GOT3 (cell line): ENCODE measurements at places on chromosomes 5 and 9.

DNA sequence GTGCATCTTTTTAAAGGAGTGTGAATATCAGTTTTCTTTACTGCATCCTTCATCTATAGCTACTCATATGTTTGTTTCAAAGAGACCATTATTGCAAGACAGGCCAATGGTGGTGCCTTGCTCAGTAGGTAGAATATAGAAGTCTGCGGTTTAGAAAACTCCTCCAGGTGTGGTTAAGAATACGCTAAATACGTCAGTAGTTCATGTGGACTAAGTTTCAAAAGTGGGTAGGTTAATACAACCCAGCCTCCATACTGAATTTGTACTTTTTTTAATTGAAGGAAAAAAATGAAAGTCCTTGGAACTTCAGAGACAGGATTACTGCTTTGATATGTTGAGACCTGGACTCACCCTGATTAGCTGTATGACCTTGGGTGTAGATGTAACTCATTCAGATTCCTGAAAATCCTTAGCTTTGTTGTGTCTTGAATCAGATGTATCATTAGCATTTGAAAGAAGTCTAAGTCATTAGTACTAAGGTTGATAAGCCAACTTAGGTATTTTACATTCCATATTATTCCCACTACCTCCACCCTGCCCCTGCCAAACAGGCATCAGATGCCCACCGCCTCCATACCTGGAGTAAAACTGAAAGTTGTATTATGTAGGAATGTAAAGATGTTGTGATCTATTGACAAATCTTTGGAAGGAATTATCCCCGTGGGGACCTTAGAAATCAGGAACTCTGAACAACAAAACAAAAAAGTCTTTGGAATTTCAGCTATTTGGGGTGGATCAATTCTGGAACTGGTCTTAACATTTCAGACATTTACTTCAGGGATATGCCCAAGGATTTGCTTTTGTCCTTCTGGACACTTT is 6.1 kb downstream of the BASP1 start:
- no peak for DNase-seq

DNA sequence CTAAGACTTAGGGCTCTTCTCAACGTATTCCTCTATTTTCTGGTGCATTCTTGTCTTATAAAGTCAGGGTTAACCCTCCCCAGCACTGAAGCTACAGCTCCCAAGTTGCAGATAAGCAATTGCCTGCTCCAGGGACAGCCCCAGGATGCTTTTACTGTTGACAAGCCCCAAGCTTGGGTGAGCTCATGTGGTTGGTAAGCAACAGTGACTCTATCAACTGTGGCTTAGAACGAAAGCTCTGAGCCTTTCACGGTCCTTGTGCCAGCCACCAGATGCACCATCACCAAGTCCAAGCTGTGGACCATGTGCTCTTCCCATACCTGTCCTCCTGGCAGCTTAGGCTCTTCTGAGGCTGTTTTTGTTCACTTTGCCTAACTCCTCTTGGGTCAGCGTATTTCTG is 13.5 kb downstream of the ADRB2 start:
- no peak for DNase-seq

DNA sequence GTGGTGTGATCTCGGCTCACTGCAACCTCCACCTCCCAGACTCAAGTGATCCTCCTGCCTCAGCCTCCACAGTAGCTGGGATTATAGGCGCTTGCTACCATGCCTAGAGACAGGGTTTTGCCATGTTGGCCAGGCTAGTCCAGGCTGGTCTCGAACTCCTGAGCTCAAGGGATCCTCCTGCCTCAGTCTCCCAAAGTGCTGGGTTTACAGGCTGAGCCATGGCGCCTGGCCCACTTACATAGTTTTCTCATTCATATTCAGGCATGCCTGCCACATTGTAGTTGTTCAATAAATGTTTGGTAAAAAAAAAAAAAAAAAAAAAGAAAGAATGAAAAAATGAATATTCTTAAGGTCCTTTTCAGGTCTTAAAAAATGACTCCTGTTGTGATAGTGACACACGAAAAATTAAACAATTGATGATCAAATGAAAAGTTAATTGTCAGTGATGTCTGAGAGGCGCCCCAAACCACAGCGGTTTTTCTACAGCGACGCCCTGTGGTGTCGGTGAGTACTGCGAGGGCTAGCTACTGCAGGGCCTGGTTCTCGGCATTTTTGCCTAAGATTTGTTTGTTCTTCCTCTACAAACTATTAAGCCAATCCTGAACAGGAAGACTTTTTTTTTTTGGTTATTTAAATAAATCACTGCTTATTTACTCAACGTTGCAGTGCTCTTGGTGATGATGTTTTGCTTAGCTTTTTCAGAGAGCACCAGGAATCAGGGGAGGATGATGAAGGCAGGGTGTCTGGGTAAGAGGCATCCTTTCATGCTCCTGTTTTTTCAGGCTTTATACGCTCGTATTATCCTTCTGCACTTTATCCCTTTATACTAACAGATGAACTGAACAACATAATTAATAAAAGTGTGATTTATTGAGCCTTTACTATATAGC is 67.0 kb upstream of the DPYSL3 start:
- DNase-seq = no peak

GRCh38 chr5:77235846-77236721 is 25.6 kb downstream of the PDE8B start:
- no peak for DNase-seq

GRCh38 chr5:142592365-142592764 is 93.5 kb downstream of the FGF1 start:
- no peak for DNase-seq
